Hippocampal formation (tissue), 2 donors: ENCODE measurements at places on chromosomes 4 and X.

DNA sequence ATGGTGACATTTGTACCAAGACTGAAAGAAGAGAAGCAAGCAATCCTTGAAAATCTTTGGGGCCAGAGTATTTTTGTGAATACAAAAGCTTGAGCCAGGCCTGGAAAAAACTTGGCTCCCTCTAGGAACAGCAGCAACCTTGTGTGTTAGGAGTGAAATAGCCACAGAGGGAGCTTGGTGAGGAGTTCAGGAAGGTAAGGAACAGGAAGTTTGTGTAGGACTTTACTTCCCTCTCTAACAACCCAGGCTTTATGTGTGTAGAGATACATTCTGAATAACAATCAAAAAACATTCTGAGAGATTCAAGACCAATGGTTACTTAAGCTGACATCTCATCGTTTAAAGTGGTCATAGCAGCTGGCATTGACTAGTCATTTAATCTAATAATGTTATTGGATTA, 668.5 kb downstream of the PCDH18 start:
- no peak for DNase-seq

DNA sequence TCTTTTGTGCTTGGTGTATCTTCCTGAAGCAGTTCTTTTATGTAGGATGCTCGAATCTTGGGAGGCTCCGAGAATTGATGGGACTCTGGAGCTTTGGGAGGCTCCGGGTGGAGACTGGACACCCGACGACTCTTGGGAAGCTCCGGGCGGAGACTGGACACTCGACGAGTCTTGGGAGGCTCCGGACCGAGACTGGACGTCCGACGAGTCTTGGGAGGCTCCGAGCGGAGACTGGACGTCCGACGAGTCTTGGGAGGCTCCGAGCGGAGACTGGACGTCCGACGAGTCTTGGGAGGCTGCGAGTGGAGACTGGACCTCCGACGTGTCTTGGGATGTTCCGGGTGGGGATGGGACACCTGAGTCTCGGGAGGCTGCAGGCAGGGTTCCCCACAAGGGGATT, 1.6 kb downstream of the FAM47A start:
- DNase-seq: no peak

- DNase-seq: no peak
Observed at GRCh38 chrX:74117962-74118902, 185.7 kb upstream of the ZCCHC13 start.

- no peak for DNase-seq
Observed at GRCh38 chr4:3184725-3185124, 64.2 kb upstream of the MSANTD1 start.

DNA sequence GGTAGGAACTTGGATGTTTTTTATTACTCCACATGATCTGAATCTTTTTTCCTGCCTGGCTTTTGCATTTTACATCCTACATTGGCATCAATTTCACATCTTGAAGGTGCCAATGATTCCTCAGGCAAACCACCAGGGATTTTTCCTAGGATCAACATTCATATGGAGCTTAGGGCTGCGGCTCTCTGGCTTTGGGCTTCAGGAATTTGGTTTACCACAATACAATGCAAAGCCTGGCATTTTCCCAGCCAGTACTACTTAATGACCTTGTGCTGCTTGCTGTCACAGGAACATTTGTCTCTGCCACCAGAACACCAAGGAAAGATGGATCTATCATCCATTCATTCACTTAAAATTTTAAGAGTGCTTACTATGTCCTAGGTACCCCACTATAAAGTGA, 180.7 kb downstream of the PDGFC start:
- no peak for DNase-seq

DNA sequence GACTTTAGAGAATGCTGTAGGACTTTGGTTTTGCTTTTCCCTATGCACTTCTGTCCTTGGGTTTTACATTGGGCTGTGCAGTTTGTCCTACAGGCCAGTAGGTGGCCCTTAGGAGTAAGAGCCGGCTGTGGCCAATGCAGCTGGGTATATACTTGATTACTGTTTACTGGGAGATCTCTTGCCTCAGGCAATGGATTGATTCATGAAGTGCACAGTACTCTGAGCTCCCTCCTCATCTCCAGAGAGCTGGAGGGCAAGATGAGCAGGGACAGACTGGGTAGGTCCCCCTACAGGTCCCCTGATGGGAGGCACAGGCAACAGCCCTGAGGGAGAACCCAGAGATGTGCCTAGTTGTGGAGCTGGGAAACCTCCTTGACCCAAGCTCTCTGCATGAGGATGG, 103.8 kb upstream of the QRFPR start:
- no peak for DNase-seq

GRCh38 chr4:156521631-156522030, 450.0 kb downstream of the PDGFC start:
- no peak for DNase-seq

DNA sequence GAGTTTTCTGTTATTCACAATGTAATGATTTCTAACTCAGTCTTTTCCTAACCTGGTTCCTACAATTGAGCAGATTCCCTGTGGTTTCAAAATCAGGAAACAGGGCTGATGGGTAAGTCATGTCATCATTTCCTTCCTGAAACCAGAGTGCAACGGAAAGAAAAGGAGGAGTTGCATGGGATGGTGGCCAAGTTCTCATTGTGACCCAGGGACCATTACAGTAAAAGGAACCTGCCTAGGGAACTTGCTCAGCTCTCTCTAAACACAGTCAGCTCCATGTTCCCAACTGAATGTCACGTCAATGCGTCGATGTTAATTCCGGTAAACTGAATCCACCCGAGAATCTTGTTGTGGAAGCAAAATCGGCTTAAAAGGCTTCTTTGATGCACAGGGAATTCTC, 51.2 kb downstream of the LGI2 start:
- DNase-seq: peak; percentile 28

GRCh38 chr4:47010347-47010911, 17.0 kb upstream of the GABRA4 start:
- DNase-seq: no peak

DNA sequence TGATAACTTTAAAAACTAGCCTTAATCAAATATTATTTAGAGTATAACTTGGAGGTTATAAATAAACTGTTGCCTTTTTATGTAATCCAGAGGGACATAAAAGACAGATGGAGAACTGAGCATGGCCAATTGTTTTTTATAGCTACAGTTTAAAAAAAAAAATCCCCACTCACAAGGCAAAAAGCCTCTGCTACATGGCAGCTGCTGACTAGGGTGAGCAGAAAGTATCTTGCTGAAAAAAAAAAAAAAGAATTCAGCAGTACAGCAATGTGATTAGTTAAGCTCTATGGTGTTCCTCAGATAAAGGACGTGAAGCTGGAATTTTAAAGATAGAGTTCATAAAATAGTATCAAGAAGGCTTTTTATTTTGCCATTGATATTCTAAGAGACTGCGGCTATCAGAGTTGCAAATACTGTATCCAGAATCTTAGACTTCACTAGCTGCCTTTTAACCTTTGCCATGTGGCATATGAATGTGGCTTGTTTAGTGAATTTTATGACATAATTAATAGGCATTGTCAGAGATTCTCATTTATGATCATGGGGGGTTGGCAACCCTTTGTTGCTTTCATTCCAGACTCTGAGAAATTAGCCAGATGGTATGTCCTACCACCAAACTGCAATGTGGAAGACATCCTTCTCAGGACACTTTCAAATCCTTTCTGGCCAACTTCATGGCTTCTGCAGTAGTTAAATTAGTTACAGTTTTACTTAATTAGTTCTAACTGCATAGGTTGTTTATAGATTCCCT, 498.0 kb downstream of the STPG2 start:
- DNase-seq: no peak

DNA sequence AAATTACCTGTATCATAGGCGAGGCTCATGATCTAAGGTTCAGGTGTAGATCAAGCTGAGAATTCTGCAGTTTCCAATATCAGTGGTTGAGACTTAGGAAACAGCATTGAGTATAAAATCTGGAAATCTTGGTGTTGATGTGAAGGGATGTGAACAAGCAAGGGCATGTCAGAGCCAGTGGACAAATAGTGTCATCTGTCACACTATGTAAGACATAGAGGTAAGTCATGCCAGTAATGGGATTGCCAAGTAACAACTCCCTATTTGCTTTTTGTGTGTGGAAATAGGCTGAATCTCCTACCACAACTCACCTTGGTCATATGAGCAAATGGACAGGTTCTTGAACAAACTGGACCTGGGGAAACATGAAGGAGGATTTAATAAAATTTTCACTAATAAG, 334.5 kb upstream of the EMCN start:
- no peak for DNase-seq

DNA sequence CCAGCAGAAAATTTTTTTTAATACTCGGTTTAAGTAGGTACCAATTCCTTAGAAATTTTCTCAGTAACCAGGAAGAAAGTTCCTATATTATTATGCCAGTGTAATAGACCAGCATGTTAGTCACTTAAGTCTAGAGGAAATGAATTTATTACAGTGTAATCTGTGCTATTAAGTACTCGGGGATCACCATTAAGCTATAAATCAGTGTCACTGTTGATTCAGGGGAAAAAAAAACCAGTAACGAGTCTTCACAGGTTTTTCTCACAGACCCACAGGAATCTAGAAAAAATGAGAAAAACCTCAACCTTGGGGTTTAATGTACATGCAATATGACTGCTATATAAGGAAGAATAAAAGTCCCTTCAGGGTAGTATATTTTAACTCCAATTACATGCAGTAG, 138.3 kb upstream of the IL1RAPL2 start:
- DNase-seq: no peak

GRCh38 chr4:3623106-3623505, 90.9 kb upstream of the LRPAP1 start:
- DNase-seq: no peak

DNA sequence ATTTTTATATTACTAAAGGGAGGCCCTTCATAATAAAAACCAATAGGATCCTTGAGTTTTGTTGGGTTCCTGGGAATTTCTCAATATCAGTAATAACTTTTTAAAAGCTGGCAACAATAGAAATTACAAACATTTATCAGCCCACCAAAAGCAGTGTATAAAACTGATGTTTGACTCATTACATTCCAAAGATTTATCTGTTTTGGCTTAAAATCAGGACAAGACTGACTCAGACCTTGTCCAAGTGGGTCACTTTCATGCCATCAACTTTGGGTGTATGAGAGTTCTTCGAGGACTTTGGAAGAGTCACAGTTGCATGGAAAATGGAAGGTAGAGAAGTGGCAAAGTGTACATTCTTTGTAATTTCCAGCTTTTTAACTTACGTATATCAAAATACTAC, 102.8 kb downstream of the FRMPD4 start:
- DNase-seq: no peak

DNA sequence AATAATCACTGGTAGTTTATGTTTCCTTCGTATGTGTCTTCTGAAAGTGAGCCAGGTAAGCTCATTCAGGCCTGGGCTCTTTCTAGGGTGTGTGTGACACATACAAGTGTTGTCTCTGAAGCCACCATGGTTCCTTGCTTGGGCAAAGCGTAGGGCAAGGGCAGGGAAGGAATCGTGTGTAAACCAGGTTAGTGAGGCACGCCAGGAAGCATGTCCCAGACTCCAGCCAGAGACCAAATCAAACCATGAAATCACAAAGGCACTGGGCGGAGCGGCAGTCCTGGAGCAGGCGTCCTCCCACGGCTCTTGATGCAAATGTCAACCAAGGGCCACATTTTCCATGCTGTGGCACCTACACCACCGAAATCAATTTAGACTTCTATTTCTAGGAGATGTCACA, 67.0 kb downstream of the NYX start:
- DNase-seq: no peak

- DNase-seq: no peak
Observed at GRCh38 chr4:156685308-156685707, 286.3 kb downstream of the PDGFC start.

- no peak for DNase-seq
Observed at GRCh38 chr4:60721685-60722084, 478.4 kb upstream of the ADGRL3 start.

GRCh38 chrX:13029887-13030771, 14.3 kb downstream of the FAM9C start:
- DNase-seq: no peak

GRCh38 chr4:168522356-168522755, 25.5 kb downstream of the PALLD start:
- no peak for DNase-seq

GRCh38 chr4:145956288-145956890, 17.8 kb upstream of the ZNF827 start:
- no peak for DNase-seq

GRCh38 chrX:362937-363620, 23.6 kb downstream of the PPP2R3B start:
- DNase-seq: no peak
